ENCODE measurements at places on chromosomes 16 and 17.

GRCh38 chr16:83312015-83312717 lies 495.6 kb upstream of the HSBP1 start:
- DNase-seq: no peak

DNA sequence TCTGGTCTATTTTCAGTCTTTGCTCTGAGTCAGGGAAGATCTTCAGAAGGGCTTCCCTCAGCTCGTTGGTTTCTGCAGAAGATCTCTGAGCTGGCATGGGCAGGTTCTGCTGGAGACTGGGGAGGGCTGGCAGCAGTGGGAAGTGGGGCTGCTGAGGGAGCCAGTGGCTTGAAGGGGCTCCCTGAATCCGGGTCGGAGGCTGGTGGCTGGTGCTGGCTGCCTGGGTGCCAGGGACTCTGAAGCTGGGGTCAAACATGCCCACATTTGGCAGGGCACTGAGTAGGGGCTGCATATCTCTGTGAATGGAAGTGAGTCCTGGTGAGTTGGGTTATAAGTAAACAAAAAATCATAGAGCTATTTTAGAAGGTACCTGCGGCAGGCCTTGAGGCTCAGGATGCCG lies 67.0 kb downstream of the N4BP1 start:
- DNase-seq: no peak

GRCh38 chr17:4512156-4513112 lies 13.8 kb downstream of the SPNS2 start:
- DNase-seq: no peak

DNA sequence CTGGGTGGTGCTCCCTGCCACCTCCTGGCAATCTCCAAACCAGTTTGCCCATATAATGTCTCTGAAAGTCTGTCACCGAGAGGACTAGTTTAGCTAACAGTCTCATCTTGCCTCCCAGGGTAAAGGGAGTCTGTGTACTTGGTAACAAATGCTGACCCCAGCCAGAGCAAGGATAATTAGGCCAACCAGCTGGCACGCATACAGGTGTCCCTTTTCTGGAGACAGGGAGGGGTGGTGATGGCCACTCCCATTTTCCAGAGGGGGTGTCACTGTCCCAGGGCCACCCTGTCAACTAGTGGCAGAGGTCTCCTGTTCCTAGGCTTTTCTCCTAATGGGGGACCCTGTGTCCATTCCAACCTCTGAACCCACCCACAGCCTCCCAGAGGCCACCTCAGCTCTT lies 8.1 kb downstream of the FAM83G start:
- no peak for DNase-seq

- DNase-seq: peak; percentile 54
Observed at GRCh38 chr16:89422527-89422904, 67.8 kb downstream of the ANKRD11 start.

- DNase-seq: no peak
Observed at GRCh38 chr17:38697061-38697820, 7.8 kb upstream of the MLLT6 start.

DNA sequence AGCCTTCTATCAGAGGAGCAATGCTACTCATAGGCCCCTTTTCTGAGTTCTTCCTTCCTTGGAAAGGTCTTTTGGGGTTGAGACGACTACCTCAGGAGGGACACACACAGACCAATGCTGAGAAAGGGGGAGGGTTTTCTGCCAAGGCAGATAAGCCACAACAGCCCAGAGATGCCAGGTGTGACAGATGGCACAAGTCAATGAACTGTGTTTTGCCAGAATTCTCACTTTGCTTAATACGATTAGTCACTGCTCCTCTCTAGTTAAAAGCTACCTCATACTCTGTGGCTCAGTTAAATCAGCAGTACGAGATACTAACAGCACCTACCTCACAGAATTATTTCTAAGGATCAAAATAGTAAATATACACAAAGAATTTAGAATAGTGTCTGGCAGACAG lies 8.0 kb downstream of the BRD7 start:
- no peak for DNase-seq

DNA sequence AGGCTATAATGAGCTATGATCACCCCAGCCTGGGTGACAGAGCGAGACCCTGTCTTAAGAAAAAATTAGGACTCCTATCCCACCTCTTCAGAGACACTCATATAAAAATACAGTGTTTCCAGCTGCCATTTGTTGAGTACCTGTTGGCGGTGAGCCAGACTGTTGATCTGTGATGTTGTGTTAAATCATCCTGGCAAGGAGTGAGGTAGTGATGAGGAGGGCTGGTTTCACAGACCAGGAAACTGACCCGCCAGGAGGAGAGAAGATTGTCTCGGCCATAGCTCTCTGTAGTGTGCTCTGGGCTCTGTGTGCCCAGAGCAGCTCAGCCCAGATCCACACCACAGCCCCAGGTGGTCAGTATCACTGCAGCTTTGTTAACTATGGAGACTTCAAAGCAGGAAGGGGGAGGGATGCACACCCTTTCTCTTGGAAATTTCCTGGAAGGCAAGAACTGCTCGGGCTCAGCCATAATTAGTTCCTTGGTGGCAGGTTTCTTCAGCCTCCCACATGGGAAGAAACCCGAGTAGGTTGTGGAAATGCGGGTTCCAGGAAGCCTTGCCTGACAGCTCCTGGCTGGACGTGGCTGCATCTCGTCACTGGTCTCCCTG lies 343.0 kb downstream of the SNX29 start:
- DNase-seq: no peak

GRCh38 chr17:63270610-63271009 lies 175.5 kb downstream of the CYB561 start:
- no peak for DNase-seq

- no peak for DNase-seq
Observed at GRCh38 chr17:67570797-67571196, 146.9 kb upstream of the NOL11 start.

DNA sequence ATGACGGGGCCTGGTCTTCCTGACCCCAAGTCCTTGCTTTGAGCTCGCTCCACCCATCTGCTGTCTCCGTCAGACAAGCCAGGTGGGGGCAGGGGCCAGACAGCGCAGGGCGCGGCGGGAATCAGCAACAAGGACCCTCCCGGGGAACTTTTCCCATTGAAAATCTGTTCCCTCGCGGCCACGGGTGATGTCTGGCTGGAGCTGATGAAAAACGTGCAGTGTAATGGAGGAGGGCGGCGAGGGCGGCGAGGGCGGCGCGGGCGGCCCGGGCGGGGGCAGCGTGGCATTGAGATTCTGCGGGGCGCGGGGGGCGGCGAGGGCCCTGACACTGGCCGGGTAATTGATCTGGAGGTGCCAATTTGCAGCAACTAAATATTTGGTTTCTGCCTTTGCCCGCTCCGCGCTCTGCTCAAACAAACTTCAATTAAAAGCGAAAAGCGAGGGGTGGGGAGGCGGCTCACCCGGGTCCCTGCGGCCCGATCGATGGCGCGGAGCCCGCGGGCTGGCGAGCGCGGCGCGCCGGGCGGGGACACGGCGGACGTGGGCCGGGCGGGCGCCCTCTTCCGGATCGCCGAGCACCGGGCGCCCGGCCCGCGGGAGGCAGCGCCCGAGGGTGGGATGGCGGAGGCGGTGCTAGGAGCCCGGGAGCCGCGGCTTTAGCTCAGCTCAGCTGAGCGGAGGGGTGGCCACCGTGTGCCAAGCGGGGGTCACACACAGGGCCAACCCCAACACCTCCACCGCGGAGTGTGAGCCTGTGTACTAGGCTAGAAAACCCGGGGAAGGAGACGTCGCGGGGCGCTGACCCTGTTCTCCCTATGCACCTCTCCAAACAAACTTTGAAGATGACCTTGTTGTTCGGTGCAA lies 32.4 kb downstream of the DCAKD start:
- no peak for DNase-seq

GRCh38 chr17:82444941-82445521 lies 5.5 kb downstream of the CYBC1 start:
- no peak for DNase-seq

DNA sequence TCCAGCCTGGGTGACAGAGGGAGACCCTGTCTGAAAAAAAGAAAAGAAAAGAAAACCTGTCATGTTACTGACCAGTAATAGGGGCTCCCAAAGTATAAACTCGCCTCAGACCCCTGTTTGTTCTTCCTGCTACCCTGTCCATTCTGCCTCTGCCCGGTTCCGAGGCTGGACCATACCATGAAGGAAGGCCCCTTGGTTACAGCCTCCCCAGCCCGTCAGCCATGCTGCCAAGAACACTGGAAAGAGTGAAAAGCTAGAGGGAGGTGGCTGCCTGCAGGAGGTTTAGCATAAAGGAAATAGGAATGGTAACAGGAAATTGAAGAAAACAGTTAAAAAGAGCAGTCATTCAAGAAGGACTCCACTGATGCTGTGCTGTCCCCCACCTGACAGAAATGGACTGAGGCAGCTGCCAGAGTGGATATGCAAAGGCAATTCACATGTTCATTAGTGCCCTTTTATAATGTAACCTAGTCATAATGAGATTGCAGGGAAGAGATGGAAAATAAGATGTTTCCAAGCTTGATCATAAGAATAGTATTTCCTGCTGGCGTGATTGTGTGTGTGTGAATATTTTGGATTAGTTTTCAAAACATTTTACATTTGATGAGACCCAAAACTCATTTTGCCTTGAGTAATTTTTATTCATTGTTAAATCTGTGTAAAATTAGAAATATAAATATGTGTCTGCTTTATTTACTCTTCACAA lies 102.6 kb downstream of the GOSR1 start:
- no peak for DNase-seq

GRCh38 chr16:74709441-74709877 lies 8.8 kb upstream of the MLKL start:
- peak; percentile 69 for DNase-seq

DNA sequence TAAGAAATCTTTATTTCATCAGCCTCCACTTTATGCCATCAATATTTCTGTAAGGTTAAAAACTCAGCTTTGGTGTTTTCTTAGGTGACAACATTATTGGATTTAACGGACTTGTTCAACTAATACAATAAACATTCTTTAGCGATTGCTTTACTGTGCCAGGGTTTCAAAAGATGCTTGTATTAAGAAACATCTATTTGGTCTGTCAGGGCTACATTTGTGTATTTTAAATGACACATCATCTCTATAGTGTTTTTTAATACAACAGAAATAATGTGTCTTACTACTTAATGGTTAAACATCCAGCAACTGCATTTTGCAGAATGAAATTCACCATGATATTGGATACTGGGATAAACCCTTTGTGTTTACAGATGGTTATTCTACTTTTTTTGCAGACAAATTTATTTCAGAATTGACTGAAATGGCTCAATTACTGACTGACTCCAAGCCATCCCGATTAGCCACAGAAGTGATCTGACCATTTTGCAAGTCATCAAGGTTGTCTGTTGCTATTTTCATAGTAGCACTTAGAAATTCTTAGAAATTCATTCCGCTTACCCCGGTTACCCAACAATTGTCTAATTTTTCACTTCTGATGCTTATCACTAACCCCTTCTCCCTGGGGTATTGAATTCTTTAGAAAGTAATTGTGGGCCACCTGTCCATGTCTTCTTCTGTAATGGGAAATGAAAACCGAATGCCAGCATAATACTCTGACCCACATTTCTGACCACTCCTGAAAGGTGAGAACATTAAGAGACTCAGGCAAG lies 63.7 kb downstream of the HS3ST3A1 start:
- no peak for DNase-seq

DNA sequence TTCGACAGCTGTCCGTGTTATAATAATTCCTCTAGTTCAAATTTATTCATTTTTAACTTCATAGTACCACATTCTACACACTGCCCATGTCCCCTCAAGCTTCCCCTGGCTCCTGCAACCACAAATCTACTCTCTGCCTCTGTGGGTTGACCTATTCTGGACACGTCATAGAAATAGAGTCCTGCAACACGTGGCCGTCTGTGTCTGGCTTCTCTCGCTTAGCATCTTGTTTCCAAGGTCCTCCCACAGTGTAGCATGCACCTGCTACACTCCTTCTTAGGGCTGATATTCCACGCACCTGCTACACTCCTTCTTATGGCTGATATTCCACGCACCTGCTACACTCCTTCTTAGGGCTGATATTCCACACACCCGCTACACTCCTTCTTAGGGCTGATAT lies 16.5 kb downstream of the SCGB1C2 start:
- no peak for DNase-seq

- no peak for DNase-seq
Observed at GRCh38 chr16:82157534-82157812, 12.6 kb downstream of the MPHOSPH6 start.

GRCh38 chr16:52925143-52925542 lies 127.6 kb downstream of the CHD9NB start:
- DNase-seq: no peak

GRCh38 chr17:40632216-40632615 lies 15.4 kb downstream of the SMARCE1 start:
- DNase-seq: no peak

DNA sequence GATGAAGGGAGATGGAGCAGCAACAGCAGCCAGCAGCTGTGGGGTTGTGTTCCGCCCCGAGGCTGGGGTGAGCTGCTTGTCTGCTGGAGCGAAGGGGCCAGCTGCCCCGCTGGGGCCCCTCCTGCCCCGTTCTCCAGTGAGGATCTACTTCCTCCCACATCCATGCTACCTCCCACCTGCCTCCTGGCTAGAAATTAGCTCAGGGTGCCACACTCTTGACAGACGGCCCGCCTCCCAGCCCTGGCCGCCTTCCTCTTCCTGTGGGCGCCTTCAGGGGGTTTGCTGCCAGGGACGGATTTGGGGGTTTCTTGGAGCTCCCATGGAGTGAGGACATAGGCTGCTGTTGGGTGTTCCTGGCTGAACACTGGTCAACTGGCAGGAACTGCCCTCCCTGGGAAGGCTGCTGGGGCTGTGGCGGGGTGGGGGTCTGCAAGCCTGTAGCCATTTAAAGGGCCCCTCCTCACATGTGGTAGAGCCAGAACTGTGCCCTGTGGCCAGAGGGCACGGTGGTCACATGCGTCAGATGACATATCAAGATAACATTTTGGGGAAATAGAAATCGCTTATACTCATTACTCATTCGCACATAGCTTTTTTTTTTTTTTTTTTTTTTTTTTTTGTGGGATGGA lies 13.1 kb downstream of the TBC1D24 start:
- DNase-seq: no peak

DNA sequence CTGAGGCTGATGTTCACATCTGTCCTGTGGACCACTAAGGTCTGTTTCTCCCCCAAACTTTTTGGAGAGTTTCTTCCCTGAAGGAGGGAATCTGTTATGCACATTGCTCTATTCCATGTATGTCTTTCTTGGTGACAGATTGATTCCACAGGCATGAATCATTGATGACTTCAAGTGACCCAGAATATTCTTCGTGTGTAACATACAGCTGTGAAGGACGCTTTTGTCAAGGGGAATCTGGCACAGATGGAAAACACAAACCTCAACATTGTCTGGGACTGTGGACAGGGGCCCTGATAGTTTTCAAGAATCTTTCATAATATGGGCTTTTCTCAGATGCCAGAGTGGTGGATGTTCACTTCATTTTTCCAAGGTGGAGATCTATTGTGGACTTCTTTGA lies 223.1 kb upstream of the MAF start:
- DNase-seq: no peak

- no peak for DNase-seq
Observed at GRCh38 chr17:7557775-7558543, 591 bp upstream of the TNFSF13 start.

GRCh38 chr17:5410594-5411272 lies 8.7 kb downstream of the NUP88 start:
- DNase-seq: no peak

- no peak for DNase-seq
Observed at GRCh38 chr16:73031155-73031866, 16.6 kb downstream of the ZFHX3 start.

GRCh38 chr16:69448470-69449193 lies 24.2 kb downstream of the CYB5B start:
- no peak for DNase-seq
